ENCODE measurements at places on chromosomes 12 and 14.
A peak's percentile ranks its signal among the peaks of the same experiment; 100 is the strongest.

DNA sequence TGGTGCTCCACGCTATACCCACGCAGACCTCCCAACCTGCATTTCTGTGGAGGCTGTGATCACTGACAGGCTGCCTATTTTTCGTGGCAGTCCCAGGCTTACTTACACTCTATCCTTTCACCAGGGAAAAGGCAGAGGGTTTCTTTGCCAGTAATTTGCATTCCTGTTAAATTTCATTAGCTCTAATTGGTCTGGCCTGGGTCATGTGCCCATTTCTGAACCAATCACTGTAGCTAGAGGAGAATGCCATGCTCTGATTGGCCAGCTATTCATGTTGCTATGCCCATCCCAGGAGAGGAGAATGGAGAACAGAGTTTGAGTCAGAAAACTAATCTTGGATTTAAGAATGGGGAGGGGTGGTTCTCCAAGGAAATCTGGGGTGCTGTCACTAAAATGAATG lies 43.2 kb upstream of the TUNAR start:
- DNase-seq: no peak

DNA sequence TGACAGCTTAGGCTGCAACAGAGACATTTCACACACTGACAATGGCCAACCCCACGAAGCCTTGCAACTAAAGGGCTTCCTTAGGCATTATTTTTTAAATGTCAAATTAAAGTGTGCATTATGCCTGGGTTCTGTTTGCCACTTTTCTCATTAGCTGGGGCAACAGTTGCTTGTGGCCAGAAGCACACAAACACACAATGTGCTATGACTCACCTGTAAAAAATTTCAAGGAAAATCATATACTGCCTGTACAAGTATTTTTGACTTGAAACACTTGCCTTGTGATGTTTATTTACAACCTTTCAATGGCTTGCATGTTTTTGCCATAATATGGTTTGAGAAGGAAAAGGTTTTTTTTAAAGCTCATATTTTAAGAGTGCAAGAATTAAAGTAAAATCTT lies 1.9 kb downstream of the NTN4 start:
- peak; percentile 49 for DNase-seq

- no peak for DNase-seq
Measured at GRCh38 chr12:16358878-16359277, 11.4 kb downstream of the MGST1 start.

DNA sequence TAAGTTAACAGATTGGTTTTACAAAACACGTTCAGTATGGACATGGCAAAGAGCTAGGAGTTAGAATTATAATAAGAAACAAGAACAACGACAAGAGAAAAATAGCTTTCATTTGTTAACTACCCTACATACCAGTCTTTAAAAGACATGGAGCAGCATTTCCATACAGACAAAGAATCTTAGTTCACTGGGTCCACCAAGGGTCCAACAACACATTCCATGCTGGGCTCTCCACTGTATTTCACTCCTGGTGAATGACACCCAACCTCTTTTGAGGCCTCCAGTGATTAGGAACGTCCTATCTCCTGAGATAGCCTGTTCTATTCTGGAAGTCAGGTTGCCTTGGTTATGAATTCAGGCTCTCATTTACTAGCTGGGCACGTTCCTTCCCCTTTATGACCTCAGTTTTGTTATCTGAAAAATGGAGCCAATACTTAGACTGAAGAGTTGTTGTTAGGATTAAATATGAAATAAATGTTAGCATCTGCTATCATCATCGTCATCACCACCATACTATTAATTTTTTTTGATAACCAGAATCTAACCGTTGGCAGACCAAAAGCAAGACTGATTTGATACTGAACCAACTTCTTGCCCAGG lies 37.7 kb downstream of the C12orf75 start:
- no peak for DNase-seq

- DNase-seq: no peak
Measured at GRCh38 chr12:102507301-102507700, 26.9 kb upstream of the IGF1 start.

GRCh38 chr12:123957196-123957595 lies 15.4 kb downstream of the CCDC92 start:
- no peak for DNase-seq

DNA sequence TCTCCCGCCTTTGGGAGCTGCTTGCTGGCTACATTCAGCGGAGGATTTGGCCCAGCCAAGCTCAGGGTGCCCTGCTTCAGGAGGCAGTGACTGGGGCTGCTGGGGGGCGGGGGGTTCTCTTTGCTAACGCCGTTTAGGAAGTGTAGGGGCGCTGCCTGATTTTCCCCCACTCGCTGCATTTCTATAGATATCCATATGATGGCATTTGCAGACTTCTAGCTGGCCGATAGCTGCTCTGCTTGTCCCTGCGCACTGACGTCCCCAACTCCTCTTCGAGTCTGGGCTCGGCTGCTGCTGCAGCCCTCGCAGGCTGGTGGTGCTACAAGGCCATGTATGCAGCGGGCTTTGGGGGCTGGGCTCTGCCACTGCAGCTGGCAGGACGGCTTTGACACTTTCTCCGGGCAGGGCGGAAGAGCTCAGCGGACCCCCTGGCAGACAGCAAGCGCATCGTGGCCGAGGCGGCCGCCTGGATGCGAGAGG lies 3.1 kb downstream of the LRFN5 start:
- DNase-seq: no peak

DNA sequence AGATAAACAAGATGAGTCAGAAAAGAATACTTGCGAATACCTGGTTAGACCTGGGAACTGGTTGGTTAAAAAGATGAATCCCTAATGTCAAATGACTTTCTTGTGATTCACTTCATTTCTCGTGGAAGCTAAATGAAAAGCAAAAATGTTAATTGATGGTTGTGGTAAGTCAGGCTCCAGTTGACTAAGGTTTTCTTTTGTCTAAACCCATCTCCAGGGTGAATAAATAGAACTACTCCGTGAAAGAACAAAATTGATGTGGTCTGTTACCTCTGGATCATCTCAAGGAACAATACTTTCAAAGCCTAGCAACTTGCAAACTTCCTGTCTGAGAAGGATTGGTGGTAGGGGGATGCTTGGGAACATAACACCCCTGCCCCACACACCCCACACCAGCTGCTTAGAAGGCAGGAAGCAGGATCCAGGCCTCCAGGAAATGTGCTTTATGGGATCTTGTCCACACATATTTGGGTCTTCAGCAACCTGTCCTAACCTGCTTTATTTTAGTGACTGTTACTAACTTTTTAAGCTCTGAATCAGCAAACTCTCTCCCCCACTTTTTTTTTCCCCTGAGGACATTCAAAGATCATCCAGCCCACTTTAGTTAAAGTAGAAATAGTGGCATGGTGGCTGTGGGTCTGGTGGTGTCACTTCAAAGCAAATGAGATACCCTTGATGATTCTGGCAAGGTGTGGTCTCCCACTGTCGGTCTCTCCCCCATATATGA lies 60.4 kb upstream of the PTHLH start:
- DNase-seq: peak; percentile 94

GRCh38 chr14:89420502-89420901 lies 3.5 kb upstream of the FOXN3 start:
- DNase-seq: no peak

DNA sequence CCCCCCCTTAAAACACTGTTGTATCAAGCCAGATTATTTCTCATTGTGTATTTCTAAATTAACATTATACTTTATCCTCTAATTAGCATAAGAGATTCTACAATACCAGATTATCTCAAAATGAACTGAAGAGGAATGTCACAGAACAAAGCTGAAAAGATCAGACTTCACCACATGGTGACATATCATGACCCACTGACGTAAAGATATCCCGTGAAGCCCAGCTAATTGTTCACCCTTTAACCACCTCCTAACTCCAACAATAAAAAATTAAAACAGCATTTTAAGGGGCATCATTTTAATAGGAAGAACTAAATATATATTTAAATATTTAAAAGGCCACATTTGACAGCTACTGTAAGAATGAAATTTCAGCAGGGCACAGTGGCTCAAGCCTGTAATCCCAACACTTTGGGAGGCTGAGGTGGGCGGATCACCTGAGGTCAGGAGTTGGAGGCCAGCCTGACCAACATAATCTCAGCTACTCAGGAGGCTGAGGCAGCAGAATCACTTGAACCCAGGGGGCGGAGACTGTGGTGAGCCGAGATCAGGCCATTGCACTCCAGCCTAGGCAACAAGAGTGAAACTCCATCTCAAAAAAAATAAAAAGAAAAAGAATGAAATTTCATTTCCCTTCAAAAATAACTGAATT lies 29.0 kb downstream of the CDK17 start:
- no peak for DNase-seq

GRCh38 chr12:106696681-106697417 lies 77.6 kb upstream of the RIC8B start:
- DNase-seq: no peak

- peak; percentile 98 for DNase-seq
Measured at GRCh38 chr12:57888409-57889157, 42.1 kb upstream of the CTDSP2 start.

DNA sequence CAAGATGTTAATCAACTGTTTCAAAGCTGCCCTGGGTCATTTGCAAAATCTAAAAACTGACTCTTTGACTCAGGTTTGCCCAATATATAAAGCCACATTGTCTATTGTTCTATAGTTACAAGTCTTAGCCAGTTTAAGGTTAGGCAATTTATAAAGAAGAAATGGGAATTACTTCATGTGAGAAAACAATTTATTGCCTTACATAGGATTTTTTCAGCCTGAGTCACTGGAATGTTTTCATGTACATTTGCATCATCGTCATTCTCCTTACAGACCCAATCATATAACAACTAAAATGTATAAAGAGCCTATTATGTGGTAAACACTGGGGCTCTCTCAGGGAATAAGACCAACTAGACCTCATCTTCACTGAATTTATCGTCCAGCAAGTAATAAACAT lies 100.3 kb upstream of the PLEKHG7 start:
- peak; percentile 98 for DNase-seq

DNA sequence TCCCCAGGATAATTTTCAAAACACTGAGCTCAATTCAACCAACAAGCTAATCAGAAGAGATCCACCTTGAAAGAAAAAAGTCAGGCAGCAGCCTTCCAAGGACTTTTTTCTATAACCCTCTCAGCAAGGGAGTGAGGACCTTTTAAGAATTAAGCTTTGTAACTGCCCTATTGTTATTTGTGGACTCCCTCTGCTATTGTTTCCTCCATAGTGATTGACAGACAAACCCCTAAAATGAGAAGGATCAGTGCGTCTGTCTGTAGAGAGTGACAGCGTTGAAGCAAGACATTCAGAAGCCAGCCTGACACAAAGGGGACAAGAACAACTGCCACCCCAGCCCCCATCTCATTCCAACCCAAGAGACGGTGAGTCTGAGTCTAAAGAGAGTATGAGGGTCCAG lies 30.3 kb upstream of the BTG1 start:
- no peak for DNase-seq

DNA sequence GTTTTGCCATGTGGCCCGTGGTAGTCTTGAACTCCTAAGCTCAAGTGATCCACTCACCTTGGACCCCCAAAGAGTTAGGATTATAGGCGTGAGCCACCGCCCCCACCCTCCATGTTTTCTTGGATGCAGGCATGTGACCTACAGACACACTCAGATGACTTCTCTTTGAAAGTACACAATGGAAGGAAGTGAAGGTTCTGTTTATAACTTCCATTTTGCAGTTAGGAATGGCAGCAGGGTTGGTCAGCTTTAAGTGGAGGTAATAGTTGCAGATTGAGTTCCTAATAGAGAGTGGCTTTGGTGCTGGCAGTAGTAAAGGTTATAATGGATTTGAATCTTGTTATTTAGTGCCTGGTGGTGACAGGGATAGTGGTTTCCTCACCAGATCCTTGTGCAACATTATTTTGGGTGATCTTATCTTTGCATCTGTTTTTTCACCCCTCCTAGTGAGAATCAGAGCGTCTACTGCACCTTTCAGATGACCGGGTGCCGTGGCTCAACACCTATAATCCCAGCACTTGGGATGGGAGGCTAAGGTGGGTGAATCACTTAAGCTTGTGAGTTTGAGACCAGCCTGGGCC lies 15.3 kb downstream of the LARP4 start:
- no peak for DNase-seq
